ENCODE measurements at places on chromosomes 4 and X.
A peak's percentile ranks its signal among the peaks of the same experiment; 100 is the strongest.

GRCh38 chr4:8392591-8393190, 47.8 kb downstream of the ACOX3 start:
- DNase-seq = peak; percentile 54

DNA sequence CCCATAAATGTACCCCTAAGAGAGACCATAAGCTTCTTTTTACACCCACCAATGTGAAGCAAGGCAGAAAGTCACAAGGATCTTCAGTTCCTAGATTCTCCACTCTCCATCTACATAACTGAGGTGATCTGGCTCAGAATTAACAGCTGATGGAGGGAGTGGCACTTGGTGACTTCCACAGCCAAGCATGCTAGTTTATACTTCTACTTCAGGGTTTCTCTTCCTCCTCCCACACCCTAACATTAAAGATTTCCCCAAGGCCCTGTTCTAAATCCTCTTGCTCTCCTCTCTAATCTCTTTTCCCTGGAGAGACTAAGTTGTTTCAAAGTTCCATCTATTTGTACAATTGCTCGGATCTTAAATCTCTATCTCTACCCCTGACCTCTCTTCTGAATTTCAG, 81.1 kb downstream of the MBNL3 start:
- DNase-seq = no peak

GRCh38 chr4:77566148-77566547, 39.5 kb upstream of the CXCL13 start:
- DNase-seq = no peak

DNA sequence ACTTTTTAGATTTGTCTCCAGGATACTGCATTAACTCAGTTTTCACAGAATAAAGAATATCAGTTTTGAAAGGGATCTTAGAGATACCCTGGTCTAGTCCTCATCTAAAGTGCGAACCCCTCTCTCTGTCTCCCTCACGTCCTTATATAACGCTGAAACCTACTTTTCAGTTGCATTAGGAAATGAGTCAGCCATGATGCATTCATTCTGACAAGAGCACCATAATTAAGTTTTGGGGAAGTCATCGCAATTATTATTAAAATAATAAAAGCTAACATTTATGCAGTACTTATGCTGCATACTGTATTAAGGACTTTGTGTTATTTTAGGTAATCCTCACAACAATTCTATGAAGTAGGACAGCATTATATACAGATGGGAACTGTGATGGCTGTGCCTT, 116.1 kb downstream of the REELD1 start:
- peak; percentile 24 for DNase-seq

DNA sequence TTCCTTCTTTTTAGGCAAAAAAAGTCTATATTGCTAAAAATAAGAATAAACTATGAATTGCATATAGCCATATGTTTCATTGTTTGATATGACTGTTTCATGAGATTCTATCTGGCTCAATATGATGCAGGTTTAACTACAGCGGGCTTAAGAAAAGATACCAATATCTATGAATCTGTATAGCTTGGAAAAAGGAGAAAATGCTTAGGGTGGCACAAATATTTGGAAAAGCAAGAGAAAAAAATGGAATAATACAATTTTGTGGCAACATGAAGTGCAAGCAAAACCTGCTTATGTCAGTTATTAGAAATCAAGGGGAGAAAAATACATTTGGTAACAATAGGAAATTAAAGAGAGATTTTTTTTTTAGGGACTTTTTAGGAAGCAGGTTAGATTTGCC, 48.3 kb upstream of the NFKB1 start:
- DNase-seq = no peak

DNA sequence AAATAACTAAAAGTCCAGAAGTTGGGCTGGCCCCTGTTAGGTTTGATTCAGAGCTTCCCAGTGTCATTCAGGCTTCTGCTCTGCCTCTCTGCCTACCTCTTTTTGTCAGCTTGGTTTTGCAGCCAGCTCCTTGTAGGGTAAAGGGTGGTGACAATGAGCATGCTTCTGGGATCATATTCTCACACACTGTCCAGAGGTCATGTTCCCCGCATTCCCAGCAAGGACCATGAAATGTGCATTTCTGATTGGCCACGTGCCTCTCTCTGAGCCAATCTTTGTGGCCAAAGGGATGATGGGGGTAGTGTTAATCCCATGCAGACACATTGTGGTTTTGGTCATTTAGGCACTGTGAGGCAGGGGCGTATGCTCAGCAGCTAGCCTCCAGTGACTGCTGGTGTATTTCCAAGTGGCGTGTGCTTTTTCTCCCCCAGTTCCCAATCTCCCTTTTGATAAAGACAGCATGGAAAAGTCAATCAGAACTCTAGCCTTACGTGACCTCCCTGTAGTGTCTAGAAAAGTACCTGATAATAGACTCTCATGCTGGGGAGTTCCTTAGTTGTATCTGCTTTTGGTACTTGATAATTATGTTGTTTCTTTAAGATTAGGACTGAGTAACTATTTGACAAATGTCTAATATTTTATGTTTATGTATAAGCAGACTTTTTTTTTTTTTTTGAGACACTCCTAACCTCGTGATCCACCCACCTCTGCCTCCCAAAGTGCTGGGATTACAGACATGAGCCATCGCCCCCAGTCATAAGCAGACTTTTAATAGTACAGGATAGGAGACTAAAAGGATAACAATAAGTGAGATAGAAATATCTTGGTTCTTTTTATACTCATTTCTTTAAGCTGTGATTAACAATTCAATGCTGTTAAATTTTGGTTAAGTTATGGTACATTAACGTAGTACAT, 57.8 kb downstream of the KIAA0232 start:
- peak; percentile 64 for DNase-seq

DNA sequence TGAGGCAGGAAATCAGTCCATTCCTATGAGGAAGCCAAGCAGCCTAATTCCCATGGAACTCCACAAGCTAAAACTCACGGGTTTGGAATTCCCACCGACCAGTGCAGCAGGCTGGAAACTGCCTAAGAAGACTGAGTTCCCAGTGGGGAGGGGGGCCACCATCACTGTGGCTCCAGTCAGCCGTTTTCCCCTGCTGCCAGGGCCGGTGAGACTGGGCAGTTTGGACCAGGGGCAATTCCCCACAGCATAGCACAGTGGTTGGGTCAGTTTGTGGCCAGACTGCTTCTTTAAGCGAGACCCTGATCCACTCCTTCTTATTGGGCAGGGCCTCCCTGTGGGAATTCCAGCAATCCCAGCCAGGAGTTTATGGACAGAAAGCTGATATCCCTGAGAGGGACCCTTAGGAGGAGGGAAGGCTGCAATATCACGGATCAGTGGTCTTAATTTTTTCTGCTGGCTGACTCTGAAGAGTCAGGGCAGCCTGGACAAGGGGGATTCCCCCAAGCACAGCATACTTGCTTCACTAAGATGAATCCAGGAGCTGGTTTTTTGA, 20.7 kb downstream of the PAGE5 start:
- DNase-seq = no peak

DNA sequence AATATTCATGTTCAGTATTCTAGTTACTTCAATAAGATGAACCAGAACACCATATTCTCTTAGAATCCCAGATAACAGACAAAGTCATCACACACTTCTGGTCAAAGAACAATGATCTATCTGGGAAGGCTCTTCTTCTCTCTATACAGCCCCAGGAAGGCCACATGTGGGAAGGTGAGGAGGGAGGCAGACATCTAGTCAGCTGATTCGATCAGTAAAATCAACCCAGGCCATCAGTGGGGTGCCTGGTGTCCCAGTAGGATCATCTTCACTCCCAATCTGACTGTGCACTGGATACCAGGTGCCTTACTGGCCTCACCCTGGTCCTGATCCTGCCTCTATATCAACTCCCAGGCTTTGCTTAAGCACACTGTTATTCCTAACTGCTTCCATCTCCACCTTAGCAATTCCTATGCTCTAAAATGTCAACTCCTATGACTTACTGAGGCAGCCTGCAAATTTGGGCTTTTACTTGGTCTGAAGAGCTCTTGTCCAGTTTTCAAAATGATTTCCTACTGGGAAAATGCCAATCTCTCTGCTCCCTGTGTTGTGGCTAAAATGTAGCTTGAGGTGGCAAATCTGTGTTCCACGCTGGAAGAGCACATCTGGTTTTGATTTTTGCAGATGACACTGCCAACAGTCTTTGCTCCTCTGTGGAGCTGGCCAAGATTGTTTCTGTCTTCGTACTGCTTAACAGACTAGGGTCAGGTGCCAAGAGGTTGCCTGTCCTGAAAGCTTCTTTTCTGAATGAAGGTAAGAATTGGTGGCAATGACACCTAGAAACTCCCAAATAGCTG, 128.7 kb downstream of the MGST2 start:
- DNase-seq = no peak

- no peak for DNase-seq
Measured at GRCh38 chr4:42618023-42618422, 38.9 kb downstream of the ATP8A1 start.

DNA sequence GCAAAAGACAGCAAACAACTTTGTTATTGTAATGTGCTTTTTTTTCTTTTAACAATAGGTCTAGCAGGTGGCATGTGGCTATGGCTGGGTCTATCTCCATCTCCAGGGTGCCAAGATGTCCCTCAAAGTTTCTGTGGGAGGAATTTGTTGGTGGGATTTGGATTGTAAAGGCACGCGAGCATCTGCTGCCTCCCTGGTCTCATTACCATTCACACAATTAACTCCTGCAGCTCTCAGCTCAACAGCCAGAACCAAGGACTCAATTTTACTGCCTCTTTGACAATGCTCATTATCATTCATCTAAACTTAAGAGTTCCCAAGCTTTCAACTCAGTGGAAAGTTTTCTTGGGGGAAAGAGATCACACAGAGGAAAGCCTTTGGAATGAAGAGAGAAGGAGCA, 10.9 kb upstream of the PCDH18 start:
- DNase-seq = no peak

GRCh38 chr4:85228264-85228663, 246.7 kb upstream of the ARHGAP24 start:
- peak; percentile 10 for DNase-seq

- peak; percentile 5 for DNase-seq
Measured at GRCh38 chr4:118114720-118115119, 80.4 kb downstream of the NDST3 start.

DNA sequence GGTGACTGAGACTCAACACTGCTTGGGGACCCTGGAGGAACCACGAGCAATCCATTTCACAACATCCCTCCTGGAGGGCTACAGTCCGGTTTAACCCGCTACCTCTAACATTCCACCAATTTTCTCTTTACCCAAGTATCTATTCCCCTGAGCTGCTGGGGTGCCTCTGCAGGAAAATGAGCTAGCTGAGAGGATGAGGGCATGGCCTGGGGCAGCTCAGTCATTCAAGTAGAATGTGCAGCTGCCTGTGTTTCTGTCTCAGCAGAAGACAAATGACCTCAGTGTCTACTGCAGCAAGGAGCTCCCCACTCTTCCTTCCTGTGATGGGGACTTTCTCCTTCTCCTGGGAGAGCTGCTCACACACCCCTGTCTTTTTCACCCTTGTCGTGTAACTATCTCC, 120.8 kb downstream of the ZNF518B start:
- DNase-seq = no peak

- DNase-seq = no peak
Measured at GRCh38 chr4:24889991-24890390, 22.9 kb downstream of the CCDC149 start.

DNA sequence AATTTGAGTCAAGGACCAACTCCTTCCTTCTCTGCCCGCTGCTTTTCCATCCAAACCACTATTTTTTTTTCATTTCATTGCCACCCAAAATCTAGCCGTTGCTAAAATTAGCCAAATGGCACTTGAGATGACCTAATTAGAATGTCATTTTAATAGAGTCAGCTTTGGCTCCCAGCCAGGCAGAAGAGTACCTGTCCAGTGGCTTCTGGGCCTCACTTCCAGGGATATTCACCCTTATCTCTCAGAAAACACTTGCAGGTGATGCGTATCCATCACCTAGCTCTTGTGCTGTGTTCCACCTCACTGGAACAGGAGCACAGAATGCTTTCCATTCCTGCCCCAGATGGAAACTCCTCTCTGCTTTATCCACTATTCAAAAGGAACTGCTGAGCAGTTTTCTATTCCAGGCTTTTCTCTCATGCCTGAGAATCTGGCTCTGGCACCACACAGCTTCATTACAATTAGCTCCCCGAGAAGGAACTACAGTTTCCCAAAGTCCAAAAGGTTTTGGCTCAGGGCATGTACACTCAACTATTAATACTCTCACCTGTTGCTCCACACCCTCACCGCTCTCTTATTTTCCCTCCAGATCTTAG, 18.5 kb downstream of the MAGEA9B start:
- DNase-seq = no peak

DNA sequence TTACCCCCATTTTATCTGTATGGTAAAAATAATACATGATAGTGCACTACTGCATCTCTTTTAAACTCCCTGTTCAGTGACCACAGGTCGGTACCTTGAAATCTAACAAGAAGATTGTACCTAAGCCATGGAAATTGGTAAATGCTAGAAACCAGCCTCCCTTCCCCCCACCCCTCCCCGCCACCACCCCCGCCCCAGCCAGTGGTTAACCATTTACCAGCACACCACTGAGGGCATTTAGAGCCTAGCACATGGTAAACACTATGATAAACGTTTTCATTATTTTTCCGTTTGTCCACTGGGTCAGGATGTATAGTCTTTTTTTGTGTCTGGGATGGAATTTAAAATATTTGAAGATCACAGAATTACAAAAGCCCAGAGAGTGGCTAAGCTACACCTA, 703 bp upstream of the FTSJ1 start:
- no peak for DNase-seq

DNA sequence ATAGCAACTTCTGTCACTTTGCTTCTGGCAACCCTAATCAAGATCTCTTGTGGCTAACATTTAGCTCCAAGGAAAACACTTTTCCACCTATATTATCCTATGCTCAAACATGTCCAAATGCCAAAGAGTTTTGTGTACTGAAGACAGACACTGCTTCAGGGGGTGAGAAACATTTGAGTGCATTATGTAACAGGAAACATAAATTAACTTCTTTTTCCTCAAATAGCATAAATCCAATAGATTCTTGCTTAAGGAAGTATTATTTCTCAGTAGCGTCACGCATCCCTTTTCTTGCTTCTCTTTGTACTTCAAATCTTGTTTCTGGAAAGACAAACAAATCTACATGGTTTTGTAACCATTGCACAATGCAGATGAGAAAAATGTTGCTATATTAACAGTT, 839.1 kb downstream of the GLUD2 start:
- no peak for DNase-seq

DNA sequence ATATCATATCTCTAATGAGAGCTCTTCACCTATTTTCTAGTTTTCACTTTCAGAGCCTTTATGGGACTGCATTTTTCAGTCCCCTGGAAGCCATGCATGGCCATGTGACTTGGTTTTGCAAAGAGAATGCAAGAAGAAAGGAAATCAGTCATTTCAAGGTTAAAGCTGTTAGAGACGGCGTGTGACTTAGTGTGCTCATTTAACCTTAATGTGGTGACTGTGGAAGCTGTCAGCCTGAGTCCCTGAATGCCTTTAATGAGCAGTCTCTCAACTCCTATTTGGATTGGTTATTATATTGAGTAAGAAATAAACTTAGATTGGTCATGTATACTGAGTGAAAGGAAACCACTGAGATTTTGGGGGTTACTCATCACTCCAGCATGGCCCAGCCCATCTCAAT, 212.7 kb downstream of the KCNIP4 start:
- DNase-seq = no peak

DNA sequence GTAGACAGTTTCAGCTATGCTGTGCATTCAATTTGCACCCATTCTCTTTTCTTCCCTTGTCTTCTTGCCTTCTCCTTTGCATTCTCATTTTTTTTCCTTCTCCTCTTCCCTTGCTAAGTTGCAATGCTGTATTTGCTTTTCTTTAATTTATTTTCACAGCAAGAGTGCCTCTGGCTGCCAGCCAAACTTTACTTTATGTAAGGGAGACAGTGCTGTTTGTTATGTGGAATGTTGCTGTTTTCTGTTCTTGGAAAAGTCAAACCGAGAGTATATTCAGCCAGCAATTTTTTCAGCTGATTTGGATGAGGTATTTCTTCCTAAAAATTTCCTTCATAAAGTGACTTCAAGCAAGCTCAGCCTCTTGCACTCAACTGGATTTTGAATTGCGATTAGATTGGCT, 1293.4 kb downstream of the ARAP2 start:
- DNase-seq = peak; percentile 1
